ENCODE measurements at places on chromosomes 4 and X.

GRCh38 chr4:162732876-162733275 lies 433.8 kb downstream of the NAF1 start:
- DNase-seq: no peak

GRCh38 chrX:72001471-72001870 lies 90.8 kb downstream of the NHSL2 start:
- DNase-seq: no peak

DNA sequence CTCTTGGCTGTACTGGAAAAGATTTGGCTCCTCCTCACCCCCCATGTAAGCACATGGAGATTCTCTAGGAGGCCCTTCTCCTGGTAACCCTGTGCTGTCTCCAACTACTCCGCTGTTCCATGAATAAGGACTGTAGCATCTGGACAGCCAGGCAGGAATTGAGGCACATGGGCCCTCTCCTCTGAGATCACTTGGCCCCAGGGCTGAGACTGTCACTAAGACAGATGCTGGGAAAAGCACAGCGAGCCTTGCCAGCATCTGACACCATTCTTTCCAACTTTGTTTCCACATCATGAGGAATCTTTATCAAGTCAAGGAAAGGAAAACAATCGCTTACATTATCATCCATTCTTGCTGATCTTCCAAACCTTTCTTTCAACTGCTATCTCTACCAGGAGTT lies 222.6 kb upstream of the INTU start:
- DNase-seq: no peak

DNA sequence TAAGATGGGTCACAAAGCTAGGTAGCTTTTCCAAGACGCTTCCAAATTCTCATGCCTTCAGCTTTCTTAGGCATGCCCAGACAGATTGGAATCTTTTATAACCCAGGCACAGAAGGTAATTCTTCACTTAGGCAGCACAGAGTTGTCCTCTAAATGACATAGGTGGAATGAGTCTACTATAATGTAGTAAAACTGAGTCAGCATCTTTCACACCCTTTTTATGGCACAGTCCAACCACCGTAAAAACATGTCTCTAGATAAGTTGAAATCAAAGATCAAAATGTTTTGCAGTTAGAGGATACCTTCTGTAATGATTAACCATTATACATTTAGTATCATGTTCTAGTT lies 128.4 kb upstream of the FAT1 start:
- DNase-seq: no peak

- no peak for DNase-seq
Measured at GRCh38 chr4:150164055-150164454, 85.8 kb downstream of the DCLK2 start.

DNA sequence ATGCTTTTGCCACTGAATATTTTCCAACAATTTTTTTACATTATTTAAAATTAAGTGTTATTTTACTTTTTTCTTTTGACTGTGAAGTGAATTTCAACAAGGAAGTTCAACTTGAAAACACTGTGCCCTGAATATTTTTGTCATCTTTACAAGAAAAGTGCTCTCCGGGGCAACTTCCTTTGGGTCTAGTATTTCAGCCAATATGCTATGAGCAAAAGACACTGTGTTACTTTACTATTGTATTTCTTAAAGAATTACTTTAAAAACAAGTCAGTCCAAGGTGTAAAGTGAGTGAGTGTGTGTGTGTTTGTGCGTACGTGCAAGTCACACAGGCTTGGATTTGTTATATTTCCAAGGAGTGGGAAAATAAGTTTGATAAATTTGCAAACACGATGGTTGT lies 7.6 kb upstream of the USP53 start:
- DNase-seq: no peak

- DNase-seq: no peak
Measured at GRCh38 chrX:136867518-136867917, 13.0 kb downstream of the RBMX start.

DNA sequence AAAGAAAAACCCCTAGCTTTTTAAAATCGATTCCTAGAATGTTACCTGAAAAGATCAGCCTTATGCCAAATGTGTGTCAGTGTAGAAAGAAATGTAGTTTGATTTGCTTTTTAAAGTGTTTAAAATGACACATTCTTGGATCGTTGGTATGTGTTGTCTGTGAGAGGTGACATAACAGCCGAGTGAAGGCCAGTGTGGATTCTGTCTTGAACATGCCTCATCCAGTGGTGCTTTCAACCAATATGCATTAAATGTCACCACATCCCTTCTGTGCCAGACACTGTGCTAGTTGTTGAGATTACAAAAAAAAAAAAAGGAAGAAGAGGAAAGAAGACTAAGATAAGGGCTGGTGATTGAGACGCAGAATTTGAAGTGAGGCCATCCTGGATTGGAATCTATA lies 994.2 kb upstream of the TENM3 start:
- DNase-seq: no peak

DNA sequence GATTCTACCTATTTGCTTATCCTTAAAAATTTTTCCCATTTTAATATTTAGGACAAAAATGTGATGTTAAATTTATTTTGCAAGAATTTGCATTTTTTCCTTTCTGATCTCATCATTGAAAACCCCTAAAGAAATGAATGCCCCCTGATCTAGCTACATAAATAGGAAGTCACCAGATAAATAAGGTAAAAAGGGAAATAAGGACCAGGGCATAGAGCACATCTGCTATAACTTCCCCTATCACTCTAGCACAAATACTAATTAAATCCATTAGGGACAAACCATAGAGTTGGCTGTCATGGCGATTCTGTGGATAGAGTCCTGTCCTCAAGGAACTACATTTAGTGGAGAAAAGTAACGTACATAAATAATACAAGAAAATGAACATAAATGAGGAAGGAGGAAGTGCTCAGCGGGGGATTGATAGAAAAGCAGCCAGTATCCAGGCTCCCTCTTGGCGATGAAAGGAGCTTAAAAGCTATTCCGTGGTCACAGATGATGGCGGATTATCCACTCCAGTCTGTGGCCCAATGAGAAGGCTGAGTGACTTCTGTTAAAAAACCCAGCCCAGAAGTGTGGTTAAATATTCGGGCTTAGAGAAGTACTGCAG lies 76.9 kb upstream of the RPL34 start:
- no peak for DNase-seq

DNA sequence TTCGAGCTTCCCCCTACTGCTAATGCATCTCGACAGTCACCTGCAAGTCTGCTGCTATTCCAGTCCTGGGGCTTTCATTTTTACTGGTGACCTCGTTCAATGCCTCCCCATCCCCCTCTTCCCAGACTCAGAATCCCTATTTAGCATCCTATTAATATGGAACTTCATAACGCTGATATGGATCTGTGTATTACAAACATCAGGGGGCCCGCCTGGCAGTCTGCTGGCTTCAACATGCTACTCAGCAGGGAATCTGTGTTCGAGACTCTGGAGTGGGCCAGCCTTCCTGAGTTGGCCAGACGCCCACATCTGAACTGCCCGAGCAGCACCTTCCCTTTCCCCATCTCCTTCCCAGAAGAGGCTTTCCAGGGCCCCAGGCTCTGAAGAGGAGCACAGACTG lies 173.9 kb upstream of the PPARGC1A start:
- no peak for DNase-seq

DNA sequence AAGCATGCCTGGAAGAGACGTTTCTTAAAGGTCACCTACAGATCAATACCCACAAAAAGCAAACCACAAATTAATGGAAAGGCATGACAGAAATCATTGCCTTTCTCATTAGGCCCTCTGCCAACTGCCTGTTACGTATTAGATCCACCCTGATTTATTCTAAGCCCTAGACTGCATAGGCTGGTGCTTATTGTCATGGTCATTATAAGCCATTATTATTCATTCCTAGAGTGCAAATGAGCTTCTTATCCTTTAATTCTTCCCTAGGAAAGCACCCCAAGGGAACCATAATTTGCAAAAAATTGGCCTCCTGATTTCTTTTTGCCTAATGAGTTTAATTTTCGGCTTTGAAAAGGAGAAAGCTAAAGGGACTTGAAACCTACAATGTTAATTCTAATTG lies 184.2 kb upstream of the GPRIN3 start:
- DNase-seq: no peak

DNA sequence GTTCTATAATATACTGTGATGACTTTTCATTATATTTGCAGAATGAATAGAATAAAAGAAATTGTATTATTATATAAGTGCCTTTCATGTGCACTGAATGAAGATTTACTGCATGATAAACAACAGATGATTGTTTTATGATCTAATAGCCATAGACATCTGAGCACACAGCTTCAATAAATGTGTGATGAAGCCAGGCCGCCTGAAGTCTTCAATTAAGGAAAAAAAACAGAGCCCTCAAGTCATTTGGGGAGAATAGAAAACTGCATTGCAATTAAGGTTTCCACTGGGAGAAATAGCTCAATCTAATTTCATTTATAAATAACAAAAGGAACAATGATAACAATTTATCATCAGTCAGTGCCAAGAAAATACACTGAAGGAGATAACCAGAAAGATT lies 955.2 kb downstream of the FSTL5 start:
- DNase-seq: no peak

- DNase-seq: no peak
Measured at GRCh38 chr4:19838858-19839257, 412.8 kb upstream of the SLIT2 start.

DNA sequence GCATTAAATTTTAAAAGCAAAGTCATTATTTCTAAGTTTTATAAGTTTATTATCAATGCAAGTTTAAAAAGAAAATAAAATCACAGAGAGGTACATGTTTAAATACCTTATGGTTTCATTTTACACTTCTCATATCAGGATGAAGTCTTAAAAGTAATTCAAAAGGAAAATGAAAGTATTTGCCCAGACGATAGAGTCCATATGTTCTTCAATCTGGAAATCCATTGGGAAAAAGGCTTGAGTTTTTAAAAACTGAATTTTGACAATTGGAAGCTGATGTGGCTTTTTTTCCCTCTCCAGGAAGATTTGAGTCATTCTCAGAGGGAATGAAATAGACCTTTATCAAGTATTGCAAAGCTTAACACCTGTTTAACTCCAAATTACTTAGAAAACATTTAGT lies 37.1 kb downstream of the MAB21L2 start:
- DNase-seq: no peak

DNA sequence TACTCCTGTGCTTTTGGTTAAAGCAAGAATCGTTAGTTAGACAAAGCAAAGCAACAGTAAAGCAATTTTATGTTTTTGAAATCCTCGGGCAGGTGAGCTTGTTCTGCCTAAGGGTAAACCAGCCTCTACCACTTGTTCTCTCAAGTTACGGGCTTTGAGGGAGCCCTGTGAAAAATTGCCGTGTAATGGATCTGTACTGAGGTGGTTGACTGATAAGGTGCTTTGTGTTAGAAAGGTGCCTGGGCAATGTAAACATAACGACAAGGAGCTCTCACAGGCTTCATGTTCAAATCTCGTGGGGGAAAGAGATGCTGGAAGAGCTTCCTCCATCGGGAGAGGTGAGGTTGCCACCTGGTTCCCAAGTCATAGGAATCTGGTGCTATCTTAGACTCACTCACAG lies 111.8 kb downstream of the TRAPPC11 start:
- DNase-seq: no peak

GRCh38 chr4:74516303-74516702 lies 71.4 kb downstream of the AREG start:
- DNase-seq: no peak

DNA sequence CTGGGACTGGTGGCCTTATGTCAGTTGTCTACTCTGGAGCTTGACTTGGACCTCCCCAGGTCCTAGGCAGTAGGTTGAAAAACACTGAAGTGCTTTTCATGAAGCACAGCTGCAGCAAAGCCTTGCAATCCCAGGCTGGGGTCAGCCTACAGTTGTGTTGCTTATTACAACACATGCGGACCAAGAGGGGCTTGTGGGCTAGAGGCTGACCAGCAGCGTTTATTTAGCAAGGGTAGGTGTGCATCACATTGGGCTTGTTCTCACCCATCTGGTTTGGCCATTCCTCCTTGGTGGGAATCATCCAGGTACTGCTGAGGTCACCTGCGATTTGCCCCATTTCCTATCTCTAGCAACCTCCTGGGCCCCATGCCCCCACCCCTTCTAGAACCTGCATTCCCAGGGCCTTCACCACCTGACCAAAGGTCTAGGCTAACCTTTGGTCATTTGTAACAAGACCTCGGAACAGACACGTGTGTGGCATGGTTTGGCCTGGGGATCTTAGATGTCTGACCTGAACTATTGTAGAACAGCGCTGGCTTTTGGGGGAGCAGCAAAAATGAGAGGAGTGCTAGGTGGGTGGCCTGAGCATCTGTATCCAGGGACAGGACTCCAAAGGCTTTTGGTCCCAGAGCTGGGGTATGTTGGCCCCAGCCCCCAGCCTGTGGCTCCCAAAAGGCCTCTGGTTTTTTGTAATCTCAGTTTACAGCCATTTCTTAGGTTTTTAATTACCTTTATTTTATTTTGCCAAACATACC lies 3.0 kb downstream of the RPL10 start:
- no peak for DNase-seq

- no peak for DNase-seq
Measured at GRCh38 chr4:83771113-83771705, 235.3 kb downstream of the GPAT3 start.

DNA sequence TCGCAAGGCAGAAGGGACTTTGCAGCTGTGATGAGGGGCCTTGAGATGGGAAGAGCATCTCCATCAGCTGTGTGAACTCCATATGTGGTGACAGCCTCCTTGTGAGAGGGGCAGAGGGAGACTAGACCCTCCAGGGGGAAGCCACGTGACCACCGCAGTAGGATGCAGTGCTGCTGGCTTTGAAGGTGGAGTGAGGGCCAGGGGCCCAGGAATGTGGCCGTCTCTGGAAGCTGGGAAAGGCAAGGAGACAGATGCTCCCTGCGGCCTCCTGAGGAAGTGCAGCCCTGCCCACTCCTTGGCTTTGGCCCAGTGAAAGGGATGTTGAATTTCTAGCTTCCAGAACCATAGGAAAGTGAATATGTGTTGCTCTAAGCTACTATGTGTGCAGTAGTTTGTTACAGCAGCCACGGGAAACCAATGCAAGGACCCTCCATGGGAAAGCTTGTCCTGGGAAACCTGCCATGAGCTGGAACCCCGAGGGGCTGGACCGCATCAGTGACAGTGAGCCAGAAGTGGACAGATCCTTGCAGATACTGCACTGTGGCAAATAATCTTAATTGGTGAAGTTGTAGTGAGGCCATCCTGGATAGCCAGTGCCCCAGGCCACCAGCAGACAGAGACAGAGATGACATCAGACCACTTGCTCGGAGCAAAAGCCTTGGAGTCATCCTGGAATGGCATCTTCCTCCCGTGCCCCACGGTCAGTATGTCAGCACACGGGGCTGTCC lies 35.4 kb upstream of the SORCS2 start:
- DNase-seq: peak; percentile 11

GRCh38 chr4:155011163-155011780 lies 197.2 kb upstream of the NPY2R start:
- DNase-seq: no peak

DNA sequence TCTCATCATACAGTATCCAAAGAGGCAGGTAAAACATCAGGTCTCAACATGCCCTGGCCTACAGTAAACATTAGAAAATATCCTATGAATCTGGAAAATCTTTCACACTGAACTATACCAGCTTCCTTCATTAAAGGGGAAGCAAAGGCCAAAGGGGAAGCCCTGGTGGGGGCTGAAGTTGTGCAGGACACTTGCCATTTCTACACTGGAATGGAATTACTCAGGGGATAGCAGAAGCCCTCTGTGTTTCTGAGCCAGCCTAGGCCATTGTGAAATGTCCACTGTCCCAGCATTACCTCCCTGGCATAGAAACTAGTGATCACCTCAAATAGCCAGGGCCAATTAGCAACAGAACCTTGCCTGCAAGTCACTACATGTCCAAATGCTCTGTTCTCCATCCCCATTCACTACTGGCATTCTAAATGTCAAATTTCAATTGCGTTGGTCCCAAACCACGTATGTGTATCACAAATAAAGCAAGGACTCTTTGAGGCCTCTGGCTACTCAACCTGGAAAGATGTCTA lies 429.9 kb downstream of the AFF2 start:
- no peak for DNase-seq

GRCh38 chr4:76725039-76725438 lies 172.9 kb downstream of the SOWAHB start:
- DNase-seq: no peak
